ENCODE measurements at places on chromosomes 11 and 22. TPM values are rescaled to one million over a fixed set of nuclear protein-coding genes. Genes with fewer than 3 reads are reported as not detected.
A peak's percentile ranks its signal among the peaks of the same experiment; 100 is the strongest.

GRCh38 chr11:76701294-76702040 lies 30.9 kb upstream of the LRRC32 start:
- DNase-seq, result peak; percentile 94

KRTAP5-2 gene
- total RNA-seq, result not detected

NAT10 gene
- total RNA-seq, result 19.2 TPM

- DNase-seq, result peak; percentile 51
These were observed 50.0 kb upstream of the POU2AF1 start for GRCh38 chr11:111429066-111429506.

DNA sequence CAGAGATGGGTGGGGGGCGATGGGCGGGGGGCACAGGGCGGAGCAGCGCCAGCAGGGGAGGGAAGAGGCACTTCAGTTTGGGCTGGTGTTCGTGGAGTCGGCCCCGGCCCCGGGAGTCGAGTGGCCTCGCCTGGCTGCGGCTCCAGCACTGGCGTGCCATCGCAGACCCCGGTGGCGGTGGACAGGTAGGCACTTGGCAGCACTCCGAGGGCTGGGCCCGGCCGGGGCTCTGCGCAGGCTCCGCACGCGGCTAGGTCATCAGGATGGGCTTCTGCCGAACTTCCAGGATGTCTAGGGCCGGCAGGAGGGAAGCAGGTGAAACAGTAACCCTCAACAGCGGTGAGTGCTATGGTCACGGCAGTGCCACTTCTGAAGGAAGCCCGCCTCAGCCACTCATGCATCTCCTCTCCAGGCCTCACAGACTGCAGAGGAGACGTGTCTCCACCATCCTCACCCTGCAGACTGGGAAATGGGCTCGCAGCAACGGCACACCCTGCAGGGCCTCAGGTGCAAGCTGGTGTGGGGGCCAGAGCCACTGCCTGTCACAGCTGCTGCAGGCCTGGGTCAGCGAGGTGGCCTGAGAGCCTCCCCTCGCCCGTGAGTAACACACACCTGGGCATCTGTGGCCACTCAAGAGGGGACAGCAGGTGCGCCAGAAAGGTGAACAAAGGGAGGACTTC lies 33.3 kb downstream of the NUP50 start:
- no peak for DNase-seq

- peak; percentile 86 for DNase-seq
These were observed at the start of gene FADS3 for GRCh38 chr11:61891331-61892084. TSS of gene FADS3 (minus strand) at chr11:61891545. CDS start at chr11:61891381, 164 bp downstream.

DNA sequence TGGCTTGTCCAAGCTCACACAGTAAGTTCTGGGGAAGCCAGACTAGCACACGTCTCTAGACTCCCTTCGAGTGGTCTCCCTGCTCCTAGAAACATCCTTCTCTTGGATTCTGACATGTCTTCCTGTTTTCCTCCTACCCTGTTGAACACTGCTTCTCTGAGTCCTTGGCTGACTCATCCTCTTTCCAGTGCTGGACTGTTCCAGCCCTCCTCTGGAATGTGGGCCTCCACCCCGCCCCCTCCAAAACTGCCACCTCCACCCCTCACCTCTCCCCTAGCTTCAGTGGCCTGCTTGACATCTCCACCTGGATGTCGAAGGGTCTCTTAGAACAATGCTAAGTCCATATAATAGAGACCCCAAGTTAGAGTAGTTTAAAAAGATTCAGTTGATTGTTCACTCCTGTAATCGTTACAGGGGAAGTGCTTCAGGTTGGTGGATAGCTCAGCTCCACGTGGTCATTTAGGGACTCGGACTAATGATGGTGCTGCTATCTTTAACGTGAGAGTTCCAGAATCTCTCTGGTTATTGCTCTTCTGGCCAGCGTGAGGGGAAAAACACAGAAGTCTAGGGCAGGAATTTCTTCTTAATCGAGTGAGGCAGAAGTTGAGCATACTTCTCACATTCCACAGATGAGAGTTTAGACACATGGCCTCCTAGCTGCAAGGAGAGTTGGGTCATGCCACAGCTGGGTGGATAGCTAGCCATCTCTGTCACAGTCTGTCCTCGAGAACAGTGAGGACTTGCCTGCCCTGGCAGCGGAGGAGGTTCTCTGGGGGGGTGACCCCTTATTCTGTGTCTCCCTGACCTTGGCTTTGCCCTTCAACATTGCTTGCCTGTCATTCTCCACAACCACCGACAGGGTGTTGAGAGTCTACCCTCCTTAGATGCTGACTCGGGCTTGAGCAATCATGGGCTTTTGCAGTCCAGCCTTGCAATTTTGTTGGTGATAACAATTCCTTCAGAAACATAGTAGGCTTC lies 4.7 kb upstream of the C11orf96 start:
- no peak for DNase-seq

CDC42EP1 gene
- total RNA-seq, result 18.4 TPM

GRCh38 chr11:1888347-1888753 lies 3.3 kb downstream of the PRR33 start:
- no peak for DNase-seq

RAG2 gene
- not detected for total RNA-seq

C1QTNF5 gene
- 4.4 TPM for total RNA-seq

GRCh38 chr11:129323896-129324502 lies 51.6 kb upstream of the BARX2 start:
- no peak for DNase-seq

- peak; percentile 86 for DNase-seq
These were observed 29.5 kb upstream of the WNT7B start for GRCh38 chr22:46006379-46007002.
